ENCODE measurements at places on chromosomes 2 and 18.
A peak's percentile ranks its signal among the peaks of the same experiment; 100 is the strongest.

DNA sequence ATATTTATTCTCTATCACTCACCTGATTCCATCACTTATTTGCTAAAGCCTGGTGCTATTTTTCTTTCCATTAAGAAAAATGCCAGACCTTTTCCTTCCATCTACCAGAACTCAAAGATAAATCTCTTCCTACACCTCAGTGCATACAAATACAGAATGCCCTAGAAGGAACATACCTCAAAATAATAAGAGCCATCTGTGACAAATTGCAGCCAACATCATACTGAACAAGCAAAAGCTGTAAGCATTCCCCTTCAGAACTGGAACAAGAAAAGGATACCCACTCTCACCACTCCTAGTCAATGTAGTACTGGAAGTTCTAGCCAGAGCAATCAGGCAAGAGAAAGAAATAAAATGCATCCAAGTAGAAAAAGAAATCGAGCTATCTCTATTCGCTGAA is 315.9 kb upstream of the UBE2E3 start:
- no peak for DNase-seq

DNA sequence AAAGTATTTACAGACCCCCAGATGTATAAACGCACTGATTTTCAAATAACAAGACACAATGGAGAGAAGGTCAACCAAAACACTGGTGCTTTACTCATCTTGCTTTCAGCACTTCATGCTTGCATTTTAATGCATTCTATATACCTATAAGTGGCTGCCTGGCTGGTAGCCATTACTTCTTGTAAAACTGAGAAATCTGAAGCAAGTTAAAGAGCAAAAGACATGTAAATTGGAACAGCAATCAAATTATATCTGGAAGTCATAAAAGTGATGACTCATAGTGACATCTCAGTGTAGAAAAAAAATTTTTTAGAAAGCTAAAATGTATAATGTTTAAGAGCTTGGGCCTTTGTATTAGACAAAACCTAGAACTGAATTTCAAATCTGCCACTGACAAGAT is 106.2 kb downstream of the CCDC141 start:
- no peak for DNase-seq

- DNase-seq = no peak
Measured at GRCh38 chr18:21262979-21263378, 20.9 kb downstream of the GREB1L start.

GRCh38 chr2:199085261-199085660 is 372.5 kb downstream of the SATB2 start:
- DNase-seq = no peak

- DNase-seq = no peak
Measured at GRCh38 chr2:211948932-211949331, 589.7 kb downstream of the ERBB4 start.

- DNase-seq = no peak
Measured at GRCh38 chr2:216733046-216733445, 37.7 kb upstream of the IGFBP5 start.

DNA sequence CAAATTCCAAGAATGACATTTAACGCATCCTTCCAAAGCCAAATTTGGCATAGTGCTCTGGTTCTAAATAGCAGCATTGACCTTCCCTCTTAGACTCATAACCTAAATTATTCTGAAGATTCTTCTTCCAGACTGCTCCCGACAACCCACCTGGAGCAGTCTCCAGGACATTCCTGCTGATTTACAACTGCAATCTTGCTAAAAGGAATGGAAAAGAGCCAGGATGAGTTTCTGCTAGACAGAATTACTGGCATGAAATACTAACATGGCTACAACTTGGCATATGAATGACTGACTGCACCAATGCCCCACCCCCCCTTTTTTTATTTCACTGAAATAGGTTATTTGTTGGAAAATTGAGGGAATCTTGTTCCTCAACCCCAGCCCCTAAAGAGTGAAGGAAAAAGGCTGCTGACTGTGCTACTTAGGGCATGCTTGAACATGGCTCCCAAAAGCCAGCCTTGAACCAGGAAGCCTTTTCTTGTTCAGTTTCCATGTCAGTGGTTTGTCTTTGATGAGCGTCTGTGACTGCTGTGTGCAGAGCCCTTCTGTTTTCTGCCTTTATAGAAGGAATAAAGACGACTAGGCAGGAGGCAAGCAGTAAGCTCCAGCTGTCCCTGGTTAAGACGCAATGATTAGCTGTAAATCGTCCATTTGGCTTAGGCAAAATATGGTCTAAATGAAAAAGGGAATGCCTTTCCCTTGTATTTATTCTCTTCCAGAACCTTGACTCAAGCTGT is 47.4 kb upstream of the ITGB6 start:
- no peak for DNase-seq

DNA sequence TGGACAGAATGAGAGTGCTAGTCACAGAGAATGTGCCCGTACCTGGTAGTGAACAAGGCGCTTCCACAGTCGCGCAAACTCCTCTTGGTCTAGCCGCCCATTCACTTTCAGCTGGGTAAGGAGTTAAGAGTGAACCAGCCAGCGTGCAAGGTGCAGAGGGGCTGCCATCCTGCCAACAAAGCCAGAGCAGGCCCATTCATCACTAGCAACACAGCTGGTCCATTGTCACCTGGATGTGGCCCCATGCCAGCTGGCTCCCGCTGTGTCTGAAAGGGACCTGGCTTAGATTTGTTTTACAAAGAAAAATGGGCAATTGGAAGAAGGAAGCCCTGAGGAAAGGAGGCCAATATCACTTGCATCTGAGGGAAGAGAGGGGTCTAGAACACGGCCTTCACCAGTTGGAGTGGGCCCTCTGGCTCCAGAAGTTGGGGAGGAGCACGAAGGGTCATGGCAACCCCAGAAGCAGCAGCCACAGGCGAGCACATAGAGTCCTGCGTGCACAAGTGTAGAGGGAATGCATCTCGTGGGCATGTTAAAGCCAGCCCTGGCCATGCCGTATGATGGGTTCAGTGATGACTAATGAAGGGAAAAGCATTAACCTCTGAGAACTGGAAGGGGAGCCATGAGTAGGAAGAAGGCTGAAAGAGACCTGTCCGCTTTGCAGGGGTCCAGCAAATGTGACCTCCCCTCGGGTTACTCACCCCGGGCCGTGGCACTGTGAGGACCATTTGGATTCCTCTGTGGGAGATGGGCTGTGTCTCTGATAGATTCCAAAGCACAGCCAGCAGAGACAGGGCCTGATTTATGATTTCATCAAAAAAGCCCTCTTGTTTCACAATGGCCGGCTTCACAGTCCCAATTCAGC is 70.6 kb downstream of the CAPN13 start:
- DNase-seq = no peak

DNA sequence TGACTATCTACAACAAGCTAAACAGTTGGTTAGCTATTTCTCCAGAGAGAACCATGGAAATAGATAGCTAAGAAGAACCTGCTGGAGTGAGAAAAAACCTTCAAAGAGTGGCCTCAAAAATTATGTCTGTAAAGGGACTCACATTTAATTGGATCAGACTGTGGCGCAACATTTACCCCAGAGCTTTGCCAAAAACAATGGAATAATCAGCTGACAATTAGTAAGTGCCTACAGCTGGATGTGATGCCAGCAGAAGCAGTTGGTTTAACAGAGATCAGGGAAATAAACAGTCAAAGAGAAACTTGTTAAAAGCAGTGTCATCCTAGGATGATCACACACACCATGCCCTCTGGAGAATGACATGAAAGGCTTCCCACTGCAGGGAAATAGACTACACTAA is 310.7 kb downstream of the CLIP4 start:
- no peak for DNase-seq

- no peak for DNase-seq
Measured at GRCh38 chr2:201709747-201710146, 11.3 kb upstream of the MPP4 start.

DNA sequence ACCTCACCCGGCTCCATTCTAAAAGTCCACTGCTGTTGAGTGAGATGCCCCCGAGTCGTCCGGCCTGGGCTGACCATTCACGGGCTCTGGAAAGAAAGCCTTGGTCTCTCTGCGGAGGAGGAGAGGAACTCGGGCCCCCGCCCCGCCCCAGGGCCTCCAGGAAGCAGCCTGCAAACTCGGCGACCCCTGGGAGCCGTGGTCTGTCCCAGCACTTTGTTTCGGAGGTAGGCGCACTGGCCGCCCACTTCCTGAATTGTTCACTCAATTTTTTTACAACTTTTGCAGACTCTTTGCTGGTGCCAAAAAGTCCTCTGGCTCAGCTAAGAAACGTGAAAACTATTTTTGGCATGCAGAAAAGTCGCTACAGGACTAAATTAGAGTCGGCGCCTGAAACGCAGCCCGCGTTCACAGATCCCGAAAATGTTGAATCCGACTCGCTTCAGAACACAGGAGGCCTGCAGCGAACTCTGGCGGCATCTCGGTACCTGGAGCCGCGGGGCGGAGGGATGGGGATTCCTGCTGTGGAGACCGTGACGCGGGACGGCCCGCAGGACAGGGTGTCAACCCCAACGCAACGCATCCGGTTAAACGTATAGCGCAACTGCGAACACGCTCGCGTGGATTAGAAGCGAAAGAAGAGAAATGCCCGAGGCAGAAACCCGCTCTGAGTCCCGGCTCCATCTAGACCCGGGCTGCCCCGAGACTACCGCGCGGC is 1.5 kb downstream of the PXDN start:
- peak; percentile 35 for DNase-seq

GRCh38 chr2:99977966-99978365 is 164.4 kb downstream of the AFF3 start:
- DNase-seq = no peak

DNA sequence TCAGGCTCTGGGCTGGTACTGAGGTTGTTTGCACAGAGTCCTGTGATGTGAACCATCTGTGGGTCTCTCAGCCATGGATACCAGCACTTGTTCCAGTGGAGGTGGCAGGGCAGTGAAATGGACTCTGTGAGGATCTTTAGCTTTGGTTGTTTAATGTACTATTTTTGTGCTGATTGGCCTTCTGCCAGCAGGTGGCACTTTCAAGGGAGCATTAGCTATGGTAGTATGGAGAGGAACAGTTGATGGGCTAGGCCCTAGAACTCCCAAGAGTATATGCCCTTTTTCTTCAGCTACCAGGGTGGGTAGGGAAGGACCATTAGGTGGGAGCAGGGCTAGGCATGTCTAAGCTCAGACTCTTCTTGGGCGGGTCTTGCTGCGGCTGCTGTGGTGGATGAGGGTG is 257.0 kb upstream of the GYPC start:
- peak; percentile 12 for DNase-seq

DNA sequence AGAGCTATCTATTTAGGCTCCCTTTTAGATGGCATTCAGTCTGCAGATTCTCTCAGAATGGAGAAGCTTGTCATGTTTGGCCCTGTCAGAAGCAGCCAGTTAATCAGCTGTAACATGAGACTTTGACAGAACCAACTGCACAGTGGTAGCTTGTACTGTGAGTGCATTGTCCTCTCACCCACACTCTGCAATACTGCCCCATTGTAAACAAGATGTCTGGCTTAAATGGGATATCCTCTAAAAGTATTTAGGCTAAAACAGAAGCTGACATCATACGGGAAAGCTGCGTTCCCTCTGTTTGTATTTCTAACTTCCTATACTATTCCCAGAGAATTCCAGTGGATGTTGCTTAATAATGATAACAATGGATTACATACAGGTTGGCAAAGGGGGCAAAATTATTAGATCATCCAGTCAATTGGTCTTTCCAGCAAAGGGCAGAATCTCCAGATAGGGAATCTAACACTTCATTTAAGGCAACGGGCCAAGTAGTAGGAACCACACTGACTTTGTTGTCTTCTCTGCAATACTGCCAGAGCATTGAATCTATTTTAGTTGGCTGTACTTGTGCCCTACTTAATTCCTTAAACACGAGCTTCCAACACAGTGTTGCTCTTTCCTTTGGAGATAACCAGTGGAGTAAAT is 15.4 kb upstream of the STAT4 start:
- DNase-seq = no peak

GRCh38 chr2:209821806-209822205 is 50.2 kb downstream of the UNC80 start:
- no peak for DNase-seq

- DNase-seq = no peak
Measured at GRCh38 chr18:44341759-44342158, 338.9 kb upstream of the SETBP1 start.

DNA sequence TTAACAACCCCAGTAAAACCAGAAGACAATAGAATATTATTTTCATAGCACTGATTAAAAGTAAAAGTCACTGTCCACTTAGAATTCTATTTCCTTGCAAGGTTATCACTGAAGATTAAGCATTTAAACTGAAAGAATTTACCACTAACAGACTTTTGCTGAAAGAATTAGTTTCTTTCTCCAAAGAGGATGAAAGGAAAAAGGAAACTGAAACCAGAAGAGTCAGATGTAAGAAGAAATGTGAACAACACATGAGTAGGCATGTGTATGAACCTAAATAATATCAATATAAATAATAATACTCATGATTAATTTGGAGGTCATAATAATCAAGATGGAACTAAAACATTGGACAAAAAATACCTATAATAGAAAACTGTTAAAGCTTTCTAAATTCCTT is 82.4 kb upstream of the KLHL29 start:
- DNase-seq = no peak

DNA sequence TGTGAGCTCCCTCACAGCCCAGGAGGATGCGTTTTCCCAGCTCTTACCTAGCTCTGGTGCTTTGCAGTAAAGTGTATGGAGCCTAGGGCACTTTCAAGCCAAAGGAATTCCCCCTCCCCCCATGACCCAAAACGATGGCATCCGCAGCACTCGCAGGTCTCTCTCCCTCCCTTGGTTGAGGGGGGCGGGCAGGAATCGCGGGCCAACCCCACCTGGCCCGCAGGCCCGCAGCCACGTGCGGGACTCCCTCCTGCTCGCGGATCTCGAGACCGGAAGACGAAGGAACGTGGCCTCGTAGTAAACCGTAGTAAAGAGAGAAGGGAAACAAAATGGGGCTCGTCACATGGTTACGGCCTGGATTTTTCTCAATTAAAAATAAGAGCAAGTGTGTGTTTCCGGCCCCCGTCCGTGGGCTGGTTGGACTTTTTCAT is 8.5 kb downstream of the IRS1 start:
- no peak for DNase-seq

GRCh38 chr2:46650556-46651001 is 171.2 kb downstream of the TMEM247 start:
- DNase-seq = peak; percentile 64

DNA sequence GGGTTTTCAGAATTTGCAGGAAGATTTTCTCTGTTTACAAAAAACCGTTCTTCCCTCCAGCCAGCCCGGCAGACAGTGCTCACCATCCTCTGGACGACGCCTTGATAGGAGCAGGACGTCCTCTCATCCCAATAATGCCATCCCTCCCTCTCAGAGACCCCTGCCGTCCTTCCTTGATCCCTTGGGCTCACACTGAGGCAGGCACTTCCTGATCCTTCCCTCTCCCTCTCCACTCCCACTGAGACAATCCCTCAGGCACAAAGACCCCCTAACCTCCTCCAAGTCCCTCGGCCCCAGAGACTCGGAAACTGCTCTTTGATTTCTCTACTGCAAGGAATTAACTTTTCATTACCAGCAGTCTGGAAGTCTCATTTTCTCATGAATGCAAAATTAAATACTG is 42.5 kb downstream of the PAX3 start:
- no peak for DNase-seq

Measured in activated naive CD8-positive, alpha-beta T cell treated with anti-CD3 and anti-CD28 coated beads, Interleukin-2, amount 50 U/mL, for 24 hours (primary cell).